Kidney tubule cell (primary cell): ENCODE measurements at places on chromosomes 7 and 10.
A peak's percentile ranks its signal among the peaks of the same experiment; 100 is the strongest.

DNA sequence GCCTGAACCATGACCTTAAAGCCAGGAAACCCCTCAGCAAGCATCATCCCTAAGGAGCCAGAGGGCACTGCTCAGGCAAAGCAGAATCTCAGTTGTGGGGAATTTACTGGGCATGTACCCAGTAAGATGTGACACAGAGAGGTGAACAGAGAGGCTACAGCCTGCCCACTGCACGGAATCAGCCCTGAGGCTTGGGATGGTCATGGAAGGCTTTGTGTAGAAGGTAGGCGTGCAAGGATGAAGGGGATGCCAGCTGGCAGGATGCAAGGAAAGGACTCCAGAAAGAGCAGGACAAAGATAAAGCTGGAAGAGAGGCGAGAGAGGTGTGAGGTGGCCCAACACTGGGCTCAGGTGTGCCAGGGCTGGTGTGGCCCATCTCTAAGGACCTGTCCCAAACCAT lies 2.4 kb upstream of the AIFM2 start:
- no peak for DNase-seq

DNA sequence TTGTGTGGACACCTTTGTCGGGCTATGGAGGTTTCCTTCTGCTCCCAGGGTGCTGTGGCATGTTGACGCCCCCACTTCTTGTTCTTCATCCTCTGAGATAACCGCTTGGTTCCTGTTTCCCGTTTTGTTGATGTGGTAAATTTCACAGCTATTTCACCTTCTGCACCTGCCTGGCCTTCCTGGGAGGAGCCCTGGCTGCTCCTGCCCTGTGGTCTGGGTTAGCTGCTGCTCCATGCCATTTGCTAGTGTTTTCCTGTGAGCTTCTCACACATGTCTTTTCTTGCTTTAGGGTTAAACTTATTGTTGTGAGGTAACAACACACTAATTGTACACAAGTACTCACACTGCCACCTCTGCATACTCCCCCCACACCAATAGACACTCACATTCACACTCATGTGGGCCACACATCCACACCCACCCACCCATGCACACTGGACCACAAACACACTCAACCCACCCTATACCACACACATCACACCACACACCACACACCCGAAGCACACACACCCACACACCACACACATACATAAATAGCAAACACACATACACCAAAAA lies 46.5 kb upstream of the MSMB start:
- DNase-seq, result no peak

GRCh38 chr7:72187179-72187578 lies 225.0 kb downstream of the CALN1 start:
- no peak for DNase-seq

DNA sequence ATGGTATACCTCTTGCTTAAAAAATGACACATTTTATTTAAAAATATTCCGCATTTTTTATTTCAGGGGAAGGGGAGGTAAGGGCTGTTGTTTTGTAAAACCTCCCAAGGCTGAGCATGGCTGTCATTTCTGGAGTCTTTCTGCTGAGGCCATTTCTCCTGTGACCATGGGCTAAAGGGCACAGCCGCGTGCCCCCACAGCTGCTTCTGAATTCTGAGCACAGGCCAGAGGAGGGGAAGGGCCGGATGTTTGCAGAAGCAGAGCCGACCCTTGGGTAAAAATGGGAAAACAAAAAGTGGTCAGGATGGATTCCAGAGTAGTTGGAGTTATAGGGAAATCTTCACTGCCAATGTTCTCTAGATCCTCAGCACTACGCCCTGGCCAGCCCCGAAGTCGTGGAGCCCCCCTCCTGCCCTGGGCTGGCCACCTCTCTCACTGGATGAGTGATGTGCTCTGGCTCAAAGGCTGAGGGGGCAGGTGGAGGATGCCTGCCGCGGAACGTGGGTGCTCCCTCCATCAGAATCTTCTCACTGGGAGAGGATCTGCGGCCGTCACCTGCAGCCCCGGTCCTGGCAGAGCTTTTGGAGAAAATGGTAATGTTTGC lies 131.3 kb upstream of the ZEB1 start:
- no peak for DNase-seq

DNA sequence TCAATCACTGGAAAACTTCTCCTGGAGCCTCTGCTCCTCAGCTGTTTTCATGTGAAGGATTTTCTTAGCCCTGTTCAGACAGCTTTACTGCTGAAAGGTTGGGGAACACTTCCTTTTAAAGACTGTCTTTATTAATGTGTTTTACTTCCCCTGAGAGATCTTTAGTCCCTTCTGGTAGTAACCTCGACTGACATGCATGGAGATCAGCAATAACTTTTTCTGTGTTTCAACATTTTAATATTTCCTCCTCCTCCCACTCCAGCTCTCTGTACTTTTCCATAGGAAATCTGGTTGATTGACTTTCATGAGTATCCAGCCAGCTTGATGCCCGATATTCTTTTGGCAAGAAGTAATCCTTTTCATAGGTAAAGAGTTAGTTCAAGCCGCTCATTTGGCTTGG lies 62.7 kb upstream of the STRIP2 start:
- no peak for DNase-seq

- DNase-seq, result peak; percentile 86
Measured at GRCh38 chr10:109676703-109677102, 246.6 kb downstream of the XPNPEP1 start.

GRCh38 chr10:813286-813685 lies 118.2 kb downstream of the LARP4B start:
- no peak for DNase-seq

DNA sequence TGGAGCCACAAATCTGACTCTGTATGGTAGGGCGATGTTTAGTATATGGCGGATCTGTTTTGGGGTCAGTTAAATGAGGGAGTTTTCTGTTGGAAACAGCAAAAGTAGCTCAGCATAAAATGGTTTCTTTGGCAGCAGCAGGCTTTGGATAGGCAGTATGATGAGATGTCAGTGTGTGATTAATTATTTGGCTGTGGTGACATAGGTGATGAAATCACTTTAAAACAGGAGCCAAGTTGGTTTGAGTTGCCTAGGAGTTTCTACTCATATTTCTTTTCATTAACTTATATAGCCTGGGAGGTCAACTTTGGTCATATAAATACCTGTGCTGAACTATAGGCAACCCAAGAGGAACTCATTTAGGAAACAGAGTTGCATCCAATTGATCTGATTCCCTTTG lies 291.2 kb downstream of the LRMDA start:
- no peak for DNase-seq

- DNase-seq, result peak; percentile 53
Measured at GRCh38 chr10:58064714-58065528, 202.8 kb downstream of the IPMK start.

GRCh38 chr10:132347211-132347930 lies 15.4 kb downstream of the LRRC27 start:
- no peak for DNase-seq

GRCh38 chr10:130191380-130191779 lies 55.2 kb downstream of the GLRX3 start:
- no peak for DNase-seq

DNA sequence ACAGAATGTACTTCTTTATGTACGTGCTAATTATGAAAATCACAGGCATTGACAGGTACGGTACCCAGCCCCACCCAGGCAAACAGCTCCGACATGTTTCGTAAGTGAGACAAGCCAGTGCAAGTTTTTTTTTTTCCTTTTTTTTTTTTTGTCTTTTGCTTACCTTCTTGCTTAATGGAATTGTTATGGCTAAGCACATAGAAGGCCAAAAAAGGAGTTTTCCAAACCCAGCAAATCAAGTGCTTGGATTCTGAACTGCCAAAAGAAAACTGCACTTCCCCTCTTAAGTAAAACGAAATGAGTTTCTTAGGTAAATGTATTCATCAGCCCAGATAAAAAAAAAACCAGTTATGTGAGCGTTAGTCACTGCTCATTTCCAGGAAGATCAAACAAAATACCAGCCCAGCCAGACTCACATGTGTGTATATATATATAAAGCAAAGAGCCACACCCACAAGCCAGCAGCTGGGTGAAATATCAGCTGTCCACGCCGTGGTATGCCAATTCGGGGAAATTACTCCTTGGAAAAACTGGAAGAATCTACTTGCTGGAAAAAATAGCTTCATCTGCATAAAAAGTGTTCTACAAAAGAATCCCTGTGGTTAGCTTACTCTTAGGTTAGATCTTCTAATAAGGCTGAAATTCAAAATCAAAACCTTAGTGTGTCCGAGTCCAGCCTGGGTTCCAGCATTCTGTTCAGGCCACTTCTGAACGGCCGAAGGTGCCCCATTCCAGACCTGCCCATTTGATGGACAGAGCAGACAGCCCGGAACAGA lies 8.0 kb downstream of the KLF6 start:
- peak; percentile 81 for DNase-seq

DNA sequence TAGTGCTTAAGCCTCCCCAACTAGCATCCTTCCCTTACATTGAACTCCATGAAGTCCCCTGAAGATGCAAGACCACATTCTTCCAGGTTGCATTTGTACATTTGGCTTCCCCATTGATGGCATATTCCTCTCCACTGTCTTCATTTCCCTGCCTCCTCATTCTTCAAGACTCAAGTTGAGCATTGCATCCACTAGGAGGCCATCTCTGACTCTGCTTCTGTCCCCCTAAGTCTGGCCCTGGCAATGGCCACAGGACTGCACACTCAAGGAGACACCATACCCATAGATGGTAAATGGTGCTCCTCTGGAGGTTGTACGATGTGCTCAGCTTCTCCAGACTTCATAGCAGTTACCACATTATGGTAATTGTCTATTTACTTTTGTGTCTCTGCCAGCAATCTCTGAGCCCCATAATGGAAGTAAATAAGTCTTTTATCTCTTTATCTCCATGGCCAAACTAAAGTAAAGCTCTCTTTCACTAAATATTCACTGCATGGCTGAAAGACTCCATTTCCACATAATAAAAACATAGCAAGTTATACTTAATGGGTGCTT lies 112.6 kb downstream of the PTPRZ1 start:
- DNase-seq, result no peak

DNA sequence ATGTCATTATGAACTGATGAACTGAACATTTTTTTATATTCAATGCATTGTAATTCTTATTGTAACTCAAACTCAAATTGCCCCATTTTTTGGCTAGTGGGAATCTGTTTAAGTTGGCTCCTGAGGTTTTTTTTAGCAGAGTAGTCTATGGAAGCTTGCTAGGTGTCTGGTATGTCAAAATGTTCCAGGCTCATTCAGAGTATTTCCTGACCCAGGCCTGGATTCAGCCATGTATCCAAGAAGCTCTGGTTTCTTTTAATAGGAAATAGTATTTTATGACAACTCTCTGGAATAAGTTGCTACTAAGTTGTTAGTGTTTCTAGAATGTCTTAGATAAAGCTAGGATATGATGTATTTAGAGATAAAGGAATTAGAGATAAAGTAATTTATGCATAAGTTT lies 288.0 kb downstream of the ARL4A start:
- DNase-seq, result no peak

- DNase-seq, result no peak
Measured at GRCh38 chr10:126581648-126582046, 88.8 kb downstream of the C10orf90 start.

DNA sequence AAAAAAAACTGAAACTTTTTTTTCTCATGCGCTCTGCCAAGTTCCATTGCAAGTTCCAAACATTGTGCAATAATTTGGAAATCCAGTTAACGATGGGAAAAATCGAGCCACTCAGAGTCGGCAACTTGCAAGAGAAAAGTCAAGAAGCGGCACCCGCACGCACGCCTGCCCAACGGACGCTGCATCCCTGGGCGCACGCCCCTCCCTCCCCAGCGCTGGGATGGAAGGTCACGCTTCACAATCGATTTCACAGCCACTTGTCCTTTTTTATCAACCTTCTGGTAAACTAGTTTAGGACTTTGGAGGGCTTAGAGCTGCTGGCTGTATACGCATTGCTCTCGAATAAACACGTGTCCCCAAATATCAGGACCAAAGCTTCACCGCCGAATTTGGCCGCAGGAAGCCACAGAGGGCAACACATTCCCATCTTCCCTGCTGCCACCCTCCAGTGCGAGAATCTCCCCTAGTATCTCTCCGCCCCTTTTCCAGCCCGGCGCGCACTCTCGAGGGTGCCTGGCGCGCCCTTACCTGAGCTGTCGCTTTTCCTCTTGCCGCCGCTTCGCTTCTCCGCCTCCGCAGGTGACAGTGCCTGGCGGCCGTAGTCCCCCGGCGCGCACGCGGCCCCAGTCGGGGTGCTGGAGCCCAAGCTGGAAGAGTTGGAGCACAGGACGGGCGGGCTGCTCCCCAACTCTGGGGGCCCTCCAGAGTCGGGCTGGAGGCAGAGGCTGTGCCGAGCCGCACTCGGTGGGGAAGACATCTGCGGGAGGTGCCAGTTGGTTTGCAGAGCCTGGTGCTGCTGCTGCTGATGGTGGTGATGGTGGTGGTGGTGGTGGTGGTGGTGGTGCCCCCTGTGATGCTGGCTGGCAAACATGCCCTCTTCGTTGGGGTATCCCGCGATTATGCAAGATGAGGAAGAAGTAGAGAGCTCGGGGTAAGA lies 857 bp downstream of the MEOX2 start:
- no peak for DNase-seq
